Activated CD4-positive, alpha-beta T cell treated with anti-CD3 and anti-CD28 coated beads, Interleukin-2, Interleukin-6, amounts not matched to agents 100 ng/mL and 50 ng/mL, durations not matched to agents 16 hours and 8 hours (primary cell): ENCODE measurements at places on chromosomes 1 and 21.

DNA sequence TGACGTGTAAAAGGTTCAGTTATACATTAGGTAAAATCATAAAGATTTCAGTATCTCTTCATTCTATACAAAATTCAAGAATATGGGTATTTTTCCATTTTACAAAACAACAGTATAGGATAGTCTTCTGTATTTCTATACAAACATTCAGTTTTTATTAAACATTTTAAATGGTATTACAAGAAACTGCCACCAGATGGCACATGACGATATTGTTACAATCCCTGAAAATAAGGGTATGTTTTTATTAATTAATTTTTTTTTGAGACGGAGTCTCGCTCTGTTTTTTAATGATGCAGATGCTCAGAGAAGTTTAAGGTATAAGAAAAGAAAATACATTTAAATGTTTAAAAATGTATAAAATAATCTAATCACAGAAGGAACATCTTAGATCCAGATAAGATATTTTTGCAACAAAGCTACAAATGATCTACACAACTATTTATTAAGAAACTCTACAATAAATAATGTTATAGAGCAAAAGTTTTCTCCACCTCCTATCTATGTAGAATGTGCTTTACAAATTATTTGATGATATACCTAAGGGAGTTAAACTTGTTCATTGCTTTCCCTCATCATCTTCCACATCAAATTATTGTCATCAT, 23.5 kb upstream of the RSBN1 start:
- DNase-seq, result peak; percentile 51

GRCh38 chr1:119220991-119221390, 80.5 kb upstream of the WARS2 start:
- DNase-seq, result no peak

- DNase-seq, result no peak
Measured at GRCh38 chr1:25992689-25993171, 5.1 kb downstream of the PAFAH2 start.

DNA sequence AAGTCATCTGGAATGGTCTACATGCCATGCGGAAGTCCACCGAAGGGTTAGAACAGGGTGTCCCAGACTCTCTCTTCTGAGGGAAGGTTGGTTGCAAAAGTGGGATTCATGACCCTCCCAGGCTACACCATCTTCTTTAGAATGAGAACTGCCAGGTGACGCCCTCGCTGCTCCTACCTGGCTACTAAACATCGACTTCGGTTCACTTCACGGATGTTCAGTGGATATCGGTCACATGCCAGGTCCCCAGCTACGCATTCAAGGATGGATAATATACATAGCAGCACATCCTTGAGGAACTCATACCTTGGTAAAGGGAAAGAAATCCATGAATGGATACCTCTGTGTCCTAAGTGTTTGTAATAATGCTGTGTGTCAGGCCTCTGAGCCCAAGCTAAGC, 3.3 kb upstream of the OPTC start:
- DNase-seq, result no peak

DNA sequence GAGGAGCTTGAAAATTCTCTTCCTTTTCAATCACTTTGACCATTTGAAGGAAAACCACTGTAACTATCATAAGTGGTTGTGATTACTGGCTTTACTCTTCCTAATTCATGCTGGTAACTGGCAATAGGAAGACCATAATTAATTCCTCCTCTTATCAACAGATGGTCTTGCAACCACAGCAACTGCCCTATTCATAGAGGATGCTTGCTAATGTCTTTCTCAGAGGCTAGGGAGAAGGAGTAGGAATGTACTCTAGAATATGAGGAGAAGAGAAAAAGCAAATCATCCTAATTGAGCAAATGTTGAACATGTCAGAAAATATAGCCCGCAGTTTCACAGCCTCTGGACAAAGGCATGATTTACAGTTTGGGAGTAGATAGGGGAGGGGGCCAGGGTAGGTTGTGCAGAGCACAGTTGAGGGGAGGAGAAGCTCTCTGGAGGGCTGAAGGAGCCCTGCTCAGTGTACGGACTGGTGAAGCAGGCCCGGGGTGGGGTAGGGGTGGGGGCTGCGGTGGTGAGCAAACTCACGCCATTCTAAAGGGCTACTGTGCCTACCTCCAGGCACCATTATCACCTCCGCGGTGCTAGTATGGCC, 192.9 kb downstream of the PCP4 start:
- no peak for DNase-seq

DNA sequence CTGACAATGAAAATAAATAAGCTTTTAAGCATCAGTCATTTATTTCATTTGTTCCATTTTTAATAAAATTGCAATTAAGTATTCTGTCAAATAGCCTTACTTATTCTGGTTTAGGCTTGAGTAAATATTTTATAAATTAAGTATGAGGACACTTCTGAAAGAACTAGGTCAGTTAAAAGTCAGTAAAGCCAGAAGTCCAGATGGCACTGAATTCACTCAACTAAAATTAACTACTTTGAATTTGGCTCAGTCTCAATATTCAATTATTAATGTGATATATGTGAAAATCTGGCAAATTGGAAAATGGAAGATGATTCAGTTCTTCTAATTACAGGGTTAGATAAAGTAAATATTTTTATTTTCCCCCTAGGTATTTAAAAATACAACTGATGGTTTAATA, 174.2 kb downstream of the BRINP3 start:
- DNase-seq, result no peak

DNA sequence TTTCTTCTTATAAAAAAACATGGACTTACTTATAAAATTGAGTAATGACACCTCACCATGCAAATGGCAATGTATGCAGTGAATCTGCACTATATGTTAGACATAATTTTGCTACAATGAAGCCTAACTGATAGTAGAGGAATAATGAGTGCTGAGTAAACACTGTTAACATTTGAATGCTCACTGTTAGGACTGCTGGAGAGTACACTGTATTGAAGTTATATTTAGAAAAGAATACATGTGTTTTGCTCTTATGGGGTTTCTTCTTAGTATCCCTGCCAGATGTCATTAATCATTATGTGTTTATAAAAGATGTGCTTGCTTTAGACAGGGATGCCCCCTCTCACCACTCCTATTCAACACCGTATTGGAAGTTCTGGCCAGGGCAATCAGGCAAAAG, 111.1 kb upstream of the ZP4 start:
- no peak for DNase-seq

- DNase-seq, result no peak
Measured at GRCh38 chr1:111202707-111203623, 2.5 kb upstream of the DENND2D start.

GRCh38 chr1:234398849-234399381, 25.7 kb downstream of the COA6 start:
- peak; percentile 52 for DNase-seq

GRCh38 chr1:246591958-246592357, 25.7 kb downstream of the CNST start:
- no peak for DNase-seq

GRCh38 chr1:29518183-29518835, 282.0 kb downstream of the PTPRU start:
- no peak for DNase-seq

GRCh38 chr1:8023995-8024313, 2.2 kb downstream of the ERRFI1 start:
- DNase-seq, result no peak

DNA sequence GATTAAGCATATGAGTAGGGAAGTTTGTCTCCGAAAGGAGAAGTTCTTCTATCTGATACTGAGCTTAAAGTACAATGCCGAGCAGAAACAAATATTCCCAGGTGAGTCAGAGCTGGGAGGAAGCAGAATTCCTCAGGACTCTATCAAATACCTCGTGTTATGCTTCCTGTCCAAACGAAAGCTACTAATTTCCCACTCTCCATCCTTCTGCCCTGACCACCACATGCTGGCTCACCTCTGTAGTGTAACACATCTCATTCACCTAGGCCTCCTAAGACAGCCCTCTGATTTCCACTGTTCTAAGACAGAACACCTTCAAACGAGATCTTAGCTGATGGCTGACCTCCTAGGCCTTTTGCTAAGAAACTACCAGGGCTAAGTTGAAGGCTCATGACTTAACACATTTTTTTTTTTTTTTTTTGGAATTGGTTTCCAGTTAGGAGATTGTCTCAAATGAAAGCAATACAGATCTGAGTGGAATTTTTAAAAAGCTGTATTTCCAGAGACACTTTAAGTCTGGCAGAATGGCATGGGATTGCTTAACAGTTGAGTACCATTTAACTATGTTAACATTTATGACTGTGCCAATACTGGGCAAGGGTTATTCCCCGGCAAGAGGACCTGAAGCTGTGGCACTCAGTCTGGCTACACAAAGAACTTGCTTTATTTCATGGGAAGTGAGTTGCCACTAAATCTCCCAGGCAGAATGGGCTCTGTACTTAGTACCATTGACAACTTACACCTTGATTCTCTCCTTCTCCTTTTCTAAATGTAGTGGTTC, 583.4 kb downstream of the DPYD start:
- no peak for DNase-seq

DNA sequence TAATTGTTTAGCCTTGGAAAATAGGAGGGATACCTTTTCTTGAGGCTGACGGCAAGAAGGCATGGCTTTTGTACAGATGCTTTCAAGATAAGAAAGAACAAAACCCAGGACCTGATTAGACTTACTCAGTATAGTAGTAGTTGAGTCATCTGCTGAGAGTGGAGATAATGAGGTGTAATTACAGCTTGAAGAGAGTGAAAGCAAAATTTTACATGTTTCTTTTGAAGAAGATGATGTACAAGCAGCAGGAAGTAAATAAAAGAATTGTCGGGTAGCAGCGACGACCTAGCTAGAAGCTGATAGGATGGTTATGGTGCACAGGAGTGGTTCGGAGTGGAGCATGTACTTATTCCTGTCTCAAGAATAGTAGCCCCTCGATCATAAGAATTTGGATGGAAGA, 6.6 kb downstream of the ANGPTL1 start:
- DNase-seq, result peak; percentile 29

GRCh38 chr1:182656842-182657397, 27.5 kb downstream of the RGS8 start:
- no peak for DNase-seq

GRCh38 chr1:107689159-107689558, 275.8 kb downstream of the VAV3 start:
- no peak for DNase-seq

GRCh38 chr21:29025328-29025713, 853 bp downstream of the USP16 start:
- peak; percentile 14 for DNase-seq

- no peak for DNase-seq
Measured at GRCh38 chr21:17196623-17197022, 316.2 kb upstream of the CXADR start.

DNA sequence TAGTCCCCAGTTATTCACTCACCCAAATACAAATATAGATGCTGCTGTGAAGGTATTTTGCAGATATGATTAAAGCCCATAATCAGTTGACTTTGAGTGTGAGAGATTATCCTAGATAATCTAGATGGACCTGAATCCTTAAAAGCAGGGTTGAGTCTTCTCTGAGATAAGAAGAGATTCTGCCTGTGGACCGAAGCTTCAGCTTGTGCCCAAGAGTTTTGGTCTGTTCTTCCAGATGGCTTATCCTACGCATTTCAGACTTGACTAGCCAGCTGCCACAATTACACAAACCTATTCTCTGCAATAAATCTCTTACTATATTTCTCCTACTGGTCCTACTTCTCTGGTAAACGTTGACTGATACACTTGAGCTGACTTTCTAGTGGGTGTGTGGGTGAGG, 145.1 kb downstream of the KCNJ6 start:
- no peak for DNase-seq

- DNase-seq, result no peak
Measured at GRCh38 chr21:35007348-35007747, 41.8 kb downstream of the RUNX1 start.

DNA sequence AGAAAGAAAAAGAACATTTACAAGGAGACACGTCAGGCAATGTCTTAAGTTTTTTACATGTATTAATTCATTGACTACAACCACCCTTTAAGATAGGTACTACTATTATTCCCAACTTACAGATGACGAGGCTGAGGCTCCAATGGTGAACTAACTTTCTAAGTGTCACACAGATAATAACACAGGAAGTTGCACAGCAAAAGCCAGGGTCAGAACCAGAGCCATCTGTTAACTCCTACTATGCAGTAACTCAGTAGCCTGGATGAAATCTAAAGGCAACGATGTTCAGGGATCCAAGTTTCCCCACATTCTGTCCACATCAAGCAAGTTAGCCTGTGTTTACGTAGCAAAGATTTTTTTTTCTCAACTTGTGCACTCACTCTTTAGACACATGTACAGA, 371.7 kb downstream of the PTPRC start:
- DNase-seq, result peak; percentile 47

DNA sequence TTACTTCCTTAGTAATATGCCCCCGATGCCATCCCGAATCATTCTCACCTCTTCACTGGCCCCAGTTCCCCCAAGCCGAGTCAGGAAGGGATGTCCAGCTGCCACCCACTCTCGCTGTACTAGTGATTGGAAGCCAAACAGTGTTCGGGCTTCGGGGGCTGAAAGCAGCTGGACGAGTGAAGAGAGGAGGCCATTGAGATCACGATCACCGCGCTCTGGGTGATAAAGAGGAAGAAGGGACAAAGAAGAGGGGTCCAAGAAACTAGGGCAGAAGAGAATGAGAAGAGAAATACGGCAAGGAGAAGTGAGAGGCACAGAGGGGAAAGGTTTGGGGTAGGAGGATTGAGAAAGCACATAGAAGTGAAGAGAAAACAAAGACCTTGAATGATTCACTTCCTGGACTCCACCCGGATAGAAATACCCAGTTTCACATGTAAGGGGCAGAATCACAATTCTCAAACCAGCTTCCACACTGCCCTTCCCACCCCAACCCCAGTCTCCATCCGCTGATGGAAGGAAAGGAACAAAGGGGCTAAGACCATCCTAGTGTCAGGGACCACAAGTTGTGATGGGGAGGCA, 3.7 kb upstream of the SF3B4 start:
- no peak for DNase-seq

DNA sequence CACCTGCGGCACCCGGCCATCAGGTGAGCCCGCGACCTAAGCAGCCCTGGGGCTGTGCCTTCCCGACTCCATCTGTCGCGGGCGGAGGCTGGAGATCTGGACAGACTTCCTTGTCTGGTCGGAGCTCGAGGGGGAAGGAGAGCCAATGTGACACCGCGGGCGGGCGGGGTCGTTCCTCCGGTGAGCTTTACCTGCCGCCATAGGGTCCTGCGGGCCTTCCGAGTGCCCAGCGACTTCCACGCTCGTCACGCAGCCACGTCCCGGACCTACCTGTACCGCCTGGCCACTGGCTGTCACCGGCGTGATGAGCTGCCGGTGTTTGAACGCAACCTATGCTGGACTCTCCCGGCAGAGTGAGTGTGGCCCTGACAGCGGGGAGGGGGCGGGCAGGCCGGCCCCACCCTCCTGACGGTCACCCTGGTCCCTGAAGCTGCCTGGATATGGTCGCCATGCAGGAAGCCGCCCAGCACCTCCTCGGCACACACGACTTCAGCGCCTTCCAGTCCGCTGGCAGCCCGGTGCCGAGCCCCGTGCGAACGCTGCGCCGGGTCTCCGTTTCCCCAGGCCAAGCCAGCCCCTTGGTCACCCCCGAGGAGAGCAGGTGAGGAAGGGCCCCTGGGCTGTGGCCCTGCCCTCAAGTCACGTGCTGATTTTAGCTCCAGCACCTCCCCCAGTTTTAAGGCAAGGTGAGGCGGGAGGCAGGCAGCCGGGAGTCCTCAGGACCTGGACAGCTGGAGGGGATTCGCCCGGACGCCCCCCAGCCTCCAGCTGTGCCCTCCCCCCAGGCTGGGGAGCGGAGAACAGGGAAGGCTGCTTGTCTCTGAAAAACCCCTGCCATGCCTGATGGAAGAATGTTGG, 1.1 kb downstream of the PUSL1 start:
- DNase-seq, result peak; percentile 32
